ENCODE measurements at places on chromosomes 11 and 22.

DNA sequence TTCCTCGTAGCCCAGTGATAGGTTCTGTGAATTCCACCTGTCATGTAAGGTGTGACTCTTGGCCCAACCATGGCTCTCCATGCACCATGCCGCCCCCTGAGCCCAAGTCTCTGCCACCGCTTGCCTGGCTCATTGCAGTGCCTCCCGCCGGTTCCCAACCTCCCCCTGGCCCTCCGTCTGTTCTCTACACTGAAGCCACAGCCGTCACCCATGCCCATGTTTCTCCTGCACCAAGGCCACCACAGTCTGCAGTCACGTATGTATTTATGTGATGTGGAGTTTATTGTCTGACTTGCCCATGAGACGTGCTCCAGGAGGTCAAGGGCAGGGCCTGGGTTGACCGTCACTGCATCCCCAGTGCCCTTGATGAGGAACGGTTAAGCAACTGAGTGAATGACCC lies 35.9 kb downstream of the PKNOX2 start:
- no peak for DNase-seq

DNA sequence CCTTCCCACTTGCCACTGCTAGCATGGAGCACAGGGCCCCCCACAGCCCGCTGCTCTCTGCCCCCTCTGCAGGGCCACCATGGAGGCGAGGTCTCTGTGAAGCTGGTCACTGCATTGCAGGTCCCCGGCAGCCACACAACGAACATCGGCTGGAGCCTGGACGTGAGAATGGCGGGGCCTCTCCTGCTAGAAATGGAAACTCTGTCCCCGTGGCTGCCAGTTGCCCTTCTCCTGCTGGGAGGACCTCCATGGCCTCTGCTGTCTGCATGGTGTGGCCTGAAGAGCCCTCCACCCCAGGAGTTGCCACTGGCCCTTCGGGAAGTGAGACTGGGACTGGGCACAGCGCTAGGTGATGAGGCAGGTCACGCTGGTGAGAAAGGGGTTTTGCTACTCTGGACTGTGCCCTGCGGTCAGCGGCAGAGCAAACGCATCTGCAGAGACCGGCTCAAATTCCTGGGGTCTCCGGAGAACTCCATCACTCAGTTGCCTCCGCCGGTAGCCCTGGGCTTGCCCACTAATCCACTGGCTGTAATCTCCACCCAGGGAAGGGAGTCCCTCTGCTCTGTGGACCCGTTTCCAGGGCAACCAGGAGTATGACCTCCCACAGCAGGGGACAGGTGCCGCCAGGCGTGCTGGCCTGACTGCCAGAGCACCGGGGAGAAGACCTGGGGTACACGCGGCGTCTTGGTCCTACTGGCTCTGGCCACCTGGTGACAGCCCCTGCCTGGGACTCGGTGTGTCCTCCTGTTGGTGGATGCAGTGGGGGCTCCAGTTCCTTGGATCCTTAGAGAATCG lies 806.3 kb downstream of the BRD1 start:
- no peak for DNase-seq

DNA sequence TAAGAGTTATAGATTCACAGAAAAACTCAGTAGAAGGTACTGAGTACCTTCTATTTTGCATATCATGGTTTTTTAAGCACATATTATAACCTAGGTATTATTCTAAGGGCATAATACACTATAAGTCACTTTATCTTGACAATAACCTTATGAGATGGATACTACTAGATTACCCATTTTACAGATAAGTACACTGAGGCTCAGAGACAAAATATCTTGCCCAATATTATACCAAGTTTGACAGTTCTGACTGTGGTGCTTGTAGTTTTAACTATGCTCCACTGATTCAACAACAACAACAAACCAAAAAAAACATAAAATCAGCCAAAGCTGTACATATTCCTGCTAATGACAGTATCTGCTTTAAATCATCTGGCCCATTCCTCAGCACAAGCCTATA lies 10.5 kb downstream of the OR51M1 start:
- DNase-seq = no peak

DNA sequence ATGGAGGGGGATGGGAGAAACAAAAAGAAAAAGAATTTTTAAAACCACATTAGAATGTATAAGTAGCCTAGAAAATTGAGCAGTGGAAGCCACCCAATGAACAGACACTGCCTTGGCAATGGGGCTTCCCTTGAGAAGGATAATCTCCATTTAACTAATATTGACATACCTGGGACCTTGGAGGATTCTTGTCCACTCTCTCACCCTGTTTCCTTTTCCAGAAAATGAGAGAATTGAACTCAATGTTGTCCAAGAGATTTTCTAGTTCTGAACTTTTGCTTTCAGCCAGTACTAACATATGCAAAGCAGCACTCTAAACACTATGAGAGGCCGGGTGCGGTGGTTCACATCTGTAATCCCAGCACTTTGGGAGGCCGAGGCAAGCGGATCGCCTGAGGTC lies 524 bp downstream of the MS4A8 start:
- DNase-seq = no peak
